ENCODE measurements at places on chromosomes 2 and 18.

DNA sequence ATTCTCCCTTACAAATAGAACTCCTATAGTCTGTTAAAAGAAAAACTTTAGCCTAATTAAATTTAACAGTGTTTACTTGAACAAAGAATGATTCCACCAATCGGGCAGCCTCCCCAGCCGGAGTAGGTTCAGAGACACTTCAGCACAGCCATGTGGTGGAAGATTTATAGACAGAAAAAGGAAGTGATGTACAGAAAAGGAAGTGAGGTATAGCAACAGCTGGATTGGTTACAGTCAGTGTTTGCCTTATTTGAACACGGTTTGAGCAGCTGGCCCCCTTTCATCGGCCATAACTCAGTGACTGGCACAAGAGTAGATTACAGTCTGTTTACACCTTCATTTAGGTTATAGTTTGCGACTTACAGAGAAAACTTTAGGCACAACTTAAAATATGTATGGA, 2.1 kb upstream of the SKA1 start:
- no peak for DNase-seq

DNA sequence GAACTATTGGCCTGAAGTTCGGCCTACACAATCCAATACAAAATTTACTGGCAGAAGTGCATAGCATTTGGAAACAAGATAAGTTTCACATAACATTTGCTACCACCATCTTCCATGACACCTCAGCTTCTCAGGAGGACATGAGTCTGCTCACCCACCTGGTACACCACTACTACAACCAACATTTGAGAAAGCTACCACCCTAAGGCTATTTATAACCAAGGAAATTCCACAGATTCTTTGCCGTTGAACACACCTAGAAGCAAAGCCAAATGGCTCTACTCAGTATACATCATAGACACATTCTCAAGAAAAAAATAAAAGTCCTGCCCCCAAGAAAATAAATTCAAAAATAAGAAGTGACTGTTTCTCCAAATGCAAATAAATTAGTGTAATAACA, 145.3 kb downstream of the SPAG16 start:
- no peak for DNase-seq

DNA sequence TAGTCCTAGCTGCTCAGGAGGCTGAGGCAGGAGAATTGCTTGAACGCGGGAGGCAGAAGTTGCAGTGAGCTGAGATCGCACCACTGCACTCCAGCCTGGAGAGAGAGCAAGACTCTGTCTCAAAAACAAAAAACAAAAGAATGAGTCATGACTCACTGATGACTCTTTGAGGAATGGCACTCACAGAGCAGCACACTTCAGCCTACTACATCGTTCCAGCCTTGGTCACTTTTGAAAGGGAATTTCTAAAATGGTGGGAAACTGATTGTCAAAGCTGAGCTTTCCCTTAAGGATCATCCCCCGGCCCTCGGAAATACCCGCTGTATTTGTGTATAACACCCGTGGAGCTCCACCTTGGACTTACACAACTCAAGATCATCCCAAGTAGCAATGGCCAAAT, 217.3 kb upstream of the HS6ST1 start:
- DNase-seq: no peak

DNA sequence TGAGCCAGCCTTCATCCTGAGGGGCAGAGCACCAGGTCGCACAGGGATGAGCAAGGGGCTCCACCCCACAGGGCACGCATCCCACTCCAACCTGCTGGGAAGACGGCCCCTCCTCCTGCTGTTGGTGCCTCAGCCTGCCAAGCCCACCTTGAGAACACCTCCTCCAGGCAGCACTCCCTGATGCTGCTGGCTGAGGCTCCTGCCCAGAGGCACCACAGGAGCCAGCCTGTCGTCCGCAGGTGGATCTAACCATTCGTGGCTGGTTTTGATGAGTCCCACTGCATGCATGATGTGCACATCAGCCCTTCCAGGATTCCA, 58.4 kb downstream of the BIN1 start:
- no peak for DNase-seq

GRCh38 chr2:458425-458815, 170.5 kb upstream of the ALKAL2 start:
- no peak for DNase-seq

All from substantia nigra (tissue), 51 donors.